Stimulated activated naive CD4-positive, alpha-beta T cell treated with Interleukin-2 at 50 U/mL for 16 hours (primary cell): ENCODE measurements at places on chromosomes 3 and 15.
A peak's percentile ranks its signal among the peaks of the same experiment; 100 is the strongest.

DNA sequence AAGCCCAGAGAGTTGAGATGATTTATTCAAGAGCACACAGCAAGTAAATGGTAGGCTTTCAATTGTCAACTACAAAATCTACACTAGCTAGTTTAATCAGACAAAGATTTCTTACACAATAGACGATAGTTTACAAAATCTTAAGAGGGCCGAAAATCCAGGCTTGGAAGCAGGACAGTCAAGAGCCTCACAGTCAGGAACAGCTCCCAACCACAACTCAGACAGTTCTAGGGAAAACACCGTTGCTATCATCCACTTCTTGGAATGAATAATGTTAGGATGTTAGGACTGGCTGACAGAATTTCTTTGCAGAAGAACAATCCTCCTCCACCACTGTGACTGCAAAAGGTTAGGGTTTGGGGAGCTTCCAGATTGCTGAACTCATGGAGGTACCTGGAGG is 290.8 kb upstream of the ZPLD1 start:
- DNase-seq, result no peak

DNA sequence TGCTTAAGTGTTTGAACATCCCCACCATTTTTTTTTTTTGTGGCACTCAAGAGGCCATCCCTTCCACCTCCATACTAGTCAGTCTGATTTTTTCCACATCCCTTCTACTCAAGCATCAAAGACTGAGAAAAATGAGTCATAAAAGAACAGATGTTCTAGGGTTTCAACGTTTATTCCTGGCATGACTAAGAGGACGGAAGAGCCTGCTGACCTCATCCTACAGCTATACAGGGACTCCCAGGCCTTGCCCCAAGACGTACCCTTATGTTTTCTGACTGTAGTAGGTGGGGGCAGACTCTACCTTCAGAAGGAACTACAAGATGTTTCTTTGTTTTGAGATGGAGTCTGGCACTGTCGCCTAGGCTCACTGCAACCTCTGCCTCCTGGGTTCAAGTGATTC is 3.3 kb upstream of the ITPKA start:
- peak; percentile 34 for DNase-seq

DNA sequence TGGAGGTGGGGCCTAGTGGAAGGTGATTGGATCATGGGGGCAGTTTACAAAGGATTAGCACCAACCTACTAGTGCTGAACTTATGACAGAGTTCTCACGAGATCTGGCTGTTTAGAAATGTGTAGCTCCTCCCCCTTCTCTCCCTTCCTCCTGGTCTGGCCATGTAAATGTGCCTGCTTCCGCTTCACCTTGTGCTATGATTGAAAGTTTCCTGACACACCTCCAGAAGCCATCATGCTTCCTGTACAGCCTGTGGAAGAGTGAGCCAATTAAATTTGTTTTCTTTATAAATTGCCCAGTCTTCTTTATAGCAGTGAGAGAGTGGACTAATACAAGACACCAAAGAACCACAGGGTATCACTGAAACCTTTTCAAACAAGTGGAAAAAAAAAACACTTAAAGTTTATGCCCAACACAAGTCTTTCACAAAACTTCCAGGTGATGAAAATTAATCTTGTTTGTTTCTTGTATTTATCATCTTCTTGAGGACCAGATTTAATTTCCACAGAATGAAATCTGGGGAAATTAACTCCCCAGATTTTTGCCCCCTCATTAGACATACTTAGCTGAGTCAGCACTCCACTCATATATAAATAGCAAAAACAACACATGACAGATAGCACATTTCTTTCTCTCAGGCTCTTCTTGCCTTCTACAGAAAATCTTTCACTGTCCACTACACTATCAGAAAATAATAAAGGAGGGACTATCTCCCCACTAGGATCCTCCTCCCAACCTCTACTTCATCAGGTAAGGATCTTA is 847.2 kb downstream of the TUSC7 start:
- no peak for DNase-seq

GRCh38 chr3:38609386-38610111 is 39.9 kb downstream of the SCN5A start:
- no peak for DNase-seq

DNA sequence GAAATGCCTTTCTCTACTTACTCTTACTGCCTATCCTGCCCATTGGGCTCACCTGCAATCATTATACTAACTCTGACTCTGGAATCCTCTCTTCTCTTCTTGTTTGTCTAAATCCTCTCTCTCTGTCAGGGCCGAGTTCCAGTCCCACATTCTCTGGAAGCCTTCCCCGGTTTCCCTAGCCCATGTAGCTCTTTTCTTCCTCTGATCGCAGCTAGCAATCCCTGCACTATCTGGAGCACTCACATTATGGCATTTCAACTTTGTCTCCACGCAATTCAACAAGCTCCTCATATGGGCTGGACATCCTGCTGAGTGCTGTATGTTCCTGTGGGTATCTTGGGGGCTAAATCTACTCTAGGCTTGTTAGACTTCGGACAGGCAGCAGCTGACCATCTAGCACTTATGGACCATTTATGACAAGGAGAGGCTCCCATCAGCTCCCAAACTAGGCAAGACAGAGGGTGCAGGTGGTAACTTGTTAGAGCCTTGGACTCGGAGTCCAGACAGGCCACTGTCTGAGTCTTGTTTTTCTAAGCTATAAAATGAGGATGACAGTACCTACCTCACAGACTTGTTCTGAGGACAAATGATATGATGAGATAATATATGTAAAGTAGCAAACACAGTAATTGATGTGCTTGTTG is 58.3 kb downstream of the EPHB3 start:
- no peak for DNase-seq

- DNase-seq, result no peak
Measured at GRCh38 chr15:100049936-100050876, 291.6 kb downstream of the ADAMTS17 start.

- no peak for DNase-seq
Measured at GRCh38 chr3:125010393-125010792, 45.4 kb downstream of the HEG1 start.

DNA sequence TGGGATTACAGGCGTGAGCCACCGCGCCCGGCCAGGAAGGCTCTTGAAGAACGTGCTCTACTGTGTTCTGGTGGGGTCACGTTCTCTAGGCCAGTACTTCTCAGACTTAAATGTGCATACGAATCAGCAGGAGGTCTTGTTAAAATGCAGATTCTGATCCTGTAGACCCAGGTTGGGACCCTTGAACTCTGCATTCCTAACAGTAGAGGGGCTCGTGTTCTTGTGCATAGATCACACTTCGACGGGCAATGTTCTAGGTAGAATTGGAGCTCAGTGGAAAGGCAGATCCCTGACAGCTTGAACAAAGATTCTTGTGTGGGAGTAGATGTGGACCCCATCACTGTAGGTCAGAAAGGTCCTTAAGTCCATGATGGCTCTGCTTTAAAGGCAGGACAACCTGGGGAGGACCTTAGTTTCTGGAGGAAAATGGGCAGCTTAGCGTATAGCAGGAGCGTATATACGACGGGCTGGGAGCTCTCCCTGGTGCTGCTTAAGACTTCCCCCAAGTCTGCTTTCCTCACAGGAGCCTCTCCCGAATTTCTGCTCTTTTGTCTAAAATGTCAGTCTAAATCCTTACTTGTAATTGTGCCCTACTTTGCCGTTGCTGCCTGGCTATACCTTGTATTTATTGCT is 16.9 kb upstream of the FAM81A start:
- DNase-seq, result no peak

DNA sequence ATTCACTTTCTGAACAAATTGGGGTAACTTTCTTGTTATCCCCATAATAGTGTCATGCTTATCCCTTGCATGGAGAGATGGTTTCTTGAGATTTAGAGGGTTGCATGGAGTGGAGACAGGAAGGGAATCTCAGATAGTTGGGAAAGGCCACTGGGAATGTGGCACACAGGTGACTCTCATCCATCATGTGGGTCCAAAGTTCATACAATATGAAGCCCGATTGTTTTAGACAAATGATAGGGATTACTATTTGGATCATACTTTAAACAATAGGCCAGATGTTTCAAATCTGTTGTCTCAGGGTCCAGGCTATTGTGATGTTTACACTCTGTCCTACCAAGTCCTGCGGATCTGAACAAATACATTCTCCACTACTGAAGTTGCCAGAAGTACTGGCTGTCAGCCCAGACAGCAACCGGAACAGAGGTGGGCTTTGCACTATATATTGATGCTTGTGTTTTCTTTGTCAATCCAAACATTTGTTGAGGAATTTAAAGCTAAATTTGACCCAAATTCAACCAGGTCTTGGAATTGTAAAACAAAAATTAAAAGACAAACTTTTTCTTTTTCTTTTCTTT is 39.2 kb upstream of the NMNAT3 start:
- no peak for DNase-seq

DNA sequence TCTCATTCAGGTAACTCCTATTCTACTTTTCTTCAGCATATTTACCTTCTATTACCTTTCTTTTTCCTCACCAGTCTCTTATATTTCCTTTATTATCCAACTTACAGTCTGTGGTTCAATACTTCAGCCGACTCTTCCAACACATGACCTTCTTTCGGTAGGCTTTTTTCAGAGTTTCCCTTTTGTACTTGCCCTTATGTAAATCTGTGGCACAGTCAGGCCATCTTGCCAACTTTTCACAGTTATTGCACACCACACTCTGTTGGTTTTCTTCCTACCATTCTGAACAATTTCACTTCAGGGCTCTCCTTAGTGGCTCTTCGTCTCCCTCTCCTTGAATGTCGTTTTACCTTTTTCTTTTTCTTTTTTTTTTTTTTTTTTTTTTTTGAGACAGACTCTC is 427.8 kb downstream of the LPP start:
- no peak for DNase-seq

- DNase-seq, result no peak
Measured at GRCh38 chr15:33584797-33585196, 274.0 kb downstream of the RYR3 start.
